ENCODE measurements at places on chromosomes 5 and 9.

- DNase-seq, result no peak
Measured at GRCh38 chr5:125719681-125720347, 703.4 kb upstream of the GRAMD2B start.

DNA sequence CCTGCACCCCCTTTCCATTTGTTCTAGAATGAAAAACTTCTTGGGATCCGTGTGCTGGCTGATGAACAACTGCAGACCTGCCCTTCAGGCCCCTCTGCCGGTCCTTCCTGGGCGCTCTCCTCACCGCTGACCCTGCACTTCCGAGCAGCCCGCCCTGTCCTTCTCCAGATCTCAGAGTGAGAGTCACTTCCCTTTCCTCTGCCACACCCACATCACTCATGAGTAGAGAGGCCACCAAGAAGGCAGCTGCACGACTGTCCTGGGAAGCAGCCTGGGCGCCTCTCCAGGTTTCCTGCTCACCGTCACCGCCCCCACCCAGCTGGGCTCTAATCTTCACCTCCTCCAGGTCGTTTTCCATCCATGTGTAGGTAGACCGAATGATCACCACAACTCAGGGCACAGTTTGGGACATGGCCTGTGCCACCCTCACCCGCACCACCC lies 35.0 kb upstream of the NSMF start:
- DNase-seq, result no peak

- DNase-seq, result no peak
Measured at GRCh38 chr9:107938801-107939386, 449.3 kb upstream of the KLF4 start.

GRCh38 chr9:4228606-4229005 lies 71.3 kb downstream of the GLIS3 start:
- DNase-seq, result peak; percentile 51

DNA sequence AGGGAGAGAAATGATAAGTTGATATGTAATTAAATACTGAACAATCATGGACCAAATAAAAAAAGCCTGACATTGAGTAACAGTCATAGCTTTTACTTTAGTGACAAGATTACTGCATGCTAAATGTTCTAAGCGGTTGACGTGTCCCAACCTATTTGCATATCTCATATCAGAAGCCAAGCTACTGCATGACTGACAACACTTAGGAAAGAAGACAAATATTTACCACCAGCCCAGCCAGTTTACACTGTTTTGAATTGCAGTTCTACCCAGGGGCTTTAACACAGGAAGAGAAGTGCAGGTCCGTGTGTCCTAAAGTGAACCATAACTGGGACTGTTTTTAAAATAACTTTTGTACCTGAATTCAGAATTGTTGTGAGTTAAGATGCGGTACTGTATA lies 219.9 kb downstream of the PRDM9 start:
- DNase-seq, result no peak

DNA sequence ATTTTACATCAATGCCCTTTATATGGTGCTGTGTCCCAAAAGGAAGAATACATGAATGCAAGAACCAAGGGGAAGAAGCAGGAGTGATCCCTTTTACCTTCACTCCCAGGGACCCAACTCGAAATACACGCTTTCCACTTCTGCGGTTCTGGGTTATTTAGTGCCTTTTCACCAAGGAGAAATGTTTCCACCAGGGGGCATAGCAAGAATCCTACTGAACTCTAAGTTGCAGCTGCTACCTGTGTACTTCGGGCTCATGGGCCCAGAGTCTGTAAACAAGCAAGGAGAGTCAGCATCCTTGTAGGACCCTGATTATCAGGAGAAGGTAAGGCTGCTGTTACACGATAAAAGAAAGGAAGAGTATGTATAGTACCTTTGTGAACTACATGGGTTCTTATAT lies 45.7 kb downstream of the DPYSL3 start:
- DNase-seq, result peak; percentile 38

DNA sequence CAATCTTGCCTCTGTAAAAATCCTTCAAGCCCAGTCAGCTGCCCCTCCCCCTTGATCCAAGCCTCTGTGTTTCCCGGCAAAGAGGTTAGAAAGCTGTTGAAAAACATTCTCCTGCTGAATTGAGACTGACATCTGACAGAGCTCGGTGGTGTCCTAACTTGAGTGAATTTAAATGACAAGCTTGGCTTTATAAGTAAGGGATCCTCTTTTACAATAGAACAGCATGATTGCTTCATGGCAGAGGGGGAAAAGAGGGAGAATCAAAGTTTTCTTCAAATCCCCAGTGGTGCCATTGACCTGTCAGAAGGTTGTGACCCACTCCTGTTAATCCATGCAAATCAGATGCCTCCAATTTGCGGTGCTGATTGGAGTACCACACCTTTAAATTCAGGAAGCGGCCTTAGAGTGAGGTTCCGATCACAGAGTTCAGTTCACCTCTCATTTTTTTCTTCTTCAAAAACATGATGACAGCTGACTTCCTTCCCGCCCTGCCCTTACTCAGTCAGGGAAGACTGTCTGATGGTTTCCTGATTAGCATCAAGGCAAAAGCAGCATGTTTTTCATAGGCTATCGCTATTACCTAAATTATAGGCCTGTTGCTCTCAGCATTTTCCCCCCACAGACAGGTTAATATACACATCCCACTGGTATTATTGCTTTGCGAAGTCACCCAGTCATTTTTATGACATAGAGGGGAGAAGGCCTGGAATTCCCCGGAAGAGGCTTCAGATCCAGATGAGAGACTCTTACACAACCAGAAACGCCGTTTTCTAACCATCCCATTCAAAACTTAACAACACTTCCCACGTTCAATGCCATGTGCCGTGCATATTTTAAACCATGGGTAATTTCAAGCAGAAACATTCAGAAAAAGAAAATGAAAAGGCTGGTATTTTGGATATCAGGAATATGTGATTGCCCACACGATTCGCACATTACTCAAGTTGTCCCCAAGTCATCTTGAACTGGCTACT lies 141.4 kb downstream of the EBF1 start:
- peak; percentile 79 for DNase-seq

- DNase-seq, result no peak
Measured at GRCh38 chr9:15433661-15434060, 11.0 kb downstream of the SNAPC3 start.

DNA sequence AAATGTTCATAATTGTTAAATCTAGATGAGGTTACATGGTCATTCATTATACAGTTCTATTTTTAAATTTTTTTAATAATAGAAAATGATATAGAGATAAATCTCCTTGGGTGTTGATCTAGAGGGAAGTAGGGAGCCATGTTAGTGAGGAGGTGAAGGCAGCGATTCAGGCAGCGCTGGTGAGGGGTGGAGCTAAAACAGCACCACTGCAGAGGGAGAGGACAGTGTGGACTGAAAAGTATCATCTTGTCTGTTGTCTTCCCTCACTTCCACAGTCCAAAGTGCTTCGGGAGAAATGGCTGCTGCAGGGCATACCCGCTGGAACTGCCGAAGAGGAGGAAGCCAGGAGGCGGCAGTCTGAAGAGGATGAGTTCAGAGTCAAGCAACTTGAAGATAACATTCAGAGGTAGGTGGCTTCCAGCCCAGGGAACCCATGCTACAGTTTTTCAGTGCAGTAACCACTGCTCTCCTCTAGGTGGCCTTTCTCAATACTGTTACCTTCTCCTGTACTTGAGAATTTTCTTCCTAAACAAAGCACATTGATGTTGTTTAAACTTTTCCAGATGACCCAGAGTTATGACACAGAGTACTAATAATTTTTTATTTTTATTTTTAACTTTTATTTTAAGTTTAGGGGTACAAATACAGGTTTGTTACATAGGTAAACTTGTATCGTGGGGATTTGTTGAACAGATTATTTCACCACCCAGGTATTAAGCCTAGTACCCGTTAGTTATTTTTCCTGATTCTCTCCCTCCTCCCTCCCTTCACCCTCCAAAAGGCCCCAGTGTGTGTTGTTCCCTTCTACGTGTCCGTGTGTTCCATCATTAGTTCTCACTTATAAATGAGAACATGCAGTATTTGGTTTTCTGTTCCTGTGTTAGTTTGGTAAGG lies 100.5 kb downstream of the PALM2AKAP2 start:
- peak; percentile 73 for DNase-seq

GRCh38 chr5:119828541-119828940 lies 199.2 kb downstream of the FAM170A start:
- DNase-seq, result no peak

DNA sequence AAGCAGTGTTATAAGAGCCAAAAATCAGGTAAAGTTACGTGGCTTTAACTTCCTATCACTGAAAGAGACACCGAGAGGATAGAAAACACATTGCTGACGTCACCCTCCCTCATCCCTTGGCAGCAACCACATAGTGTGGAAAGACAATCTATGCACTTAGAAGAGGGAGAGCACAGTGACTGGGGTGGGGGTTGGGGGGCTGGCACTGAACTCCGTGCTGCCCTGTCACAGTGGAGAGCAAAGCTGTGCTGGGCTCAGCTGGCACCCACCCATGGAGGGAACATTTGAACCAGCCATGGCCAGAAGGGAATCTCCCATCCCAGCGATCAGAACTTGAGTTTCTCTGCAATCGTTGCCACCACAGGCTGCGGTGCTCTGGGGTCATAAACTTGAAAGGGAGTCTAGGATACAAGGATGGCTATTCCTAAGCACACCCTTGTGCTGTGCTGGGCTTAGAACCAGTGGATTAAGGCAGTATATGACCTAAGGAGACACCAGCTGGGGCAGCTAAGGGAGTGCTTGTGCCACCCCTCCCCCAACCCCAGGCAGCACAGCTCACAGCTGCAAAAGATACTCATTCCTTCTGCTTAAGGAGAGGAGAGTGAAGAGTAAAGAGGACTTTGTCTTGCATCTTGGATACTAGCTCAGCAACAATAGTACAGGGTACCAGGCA lies 73.4 kb downstream of the KIAA0825 start:
- no peak for DNase-seq

DNA sequence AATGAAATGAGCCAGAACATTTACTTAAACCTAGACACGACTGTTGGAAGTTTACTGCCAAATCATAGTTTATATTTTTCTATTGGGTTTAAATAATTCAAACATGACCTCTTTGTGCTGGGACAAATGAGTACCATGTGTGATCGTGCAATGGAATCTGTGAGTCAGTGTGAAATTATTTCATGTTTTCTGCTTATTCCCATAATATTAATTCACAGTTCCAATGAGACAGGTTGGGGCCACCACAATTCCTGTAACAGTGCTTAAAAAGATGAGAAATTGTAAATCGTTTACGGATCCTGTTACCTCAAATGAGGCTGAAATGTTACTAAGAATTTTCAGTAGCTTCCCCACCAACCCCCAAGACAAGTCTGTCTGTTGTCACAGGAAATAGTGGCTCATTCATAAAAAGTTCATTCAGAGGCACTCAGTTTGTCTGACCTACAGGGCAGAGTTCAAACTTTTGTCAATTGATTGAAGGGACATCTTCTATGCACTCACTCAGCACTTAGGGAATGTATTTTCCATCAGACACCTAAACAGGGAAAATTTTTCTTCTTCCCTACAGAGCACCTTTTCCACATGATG lies 563.9 kb upstream of the ADAMTS16 start:
- no peak for DNase-seq

DNA sequence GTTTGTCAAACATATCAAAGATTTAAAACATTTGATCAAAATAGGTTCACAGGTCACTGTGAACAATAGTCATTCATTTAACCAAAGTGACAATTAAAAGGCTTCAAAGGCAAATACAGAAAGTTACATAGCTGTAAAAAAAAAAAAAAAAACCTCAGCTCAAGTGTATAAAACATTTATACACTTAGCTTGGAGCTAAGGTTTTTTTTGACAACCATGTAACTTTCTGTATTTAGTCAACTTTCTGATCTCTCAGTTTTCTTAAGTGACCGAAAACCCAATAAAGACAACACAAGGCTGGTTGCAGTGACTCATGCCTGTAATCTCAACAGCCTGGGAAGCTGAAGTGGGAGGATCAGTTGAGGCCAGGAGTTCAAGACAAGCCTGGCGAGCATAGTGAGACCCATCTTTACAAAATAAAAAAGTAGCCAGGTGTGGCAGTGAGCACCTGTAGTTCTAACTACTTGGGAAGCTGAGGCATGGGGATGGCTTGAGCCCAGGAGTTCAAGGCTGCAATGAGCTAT lies 16.4 kb upstream of the UBTD2 start:
- no peak for DNase-seq

GRCh38 chr9:1294641-1295258 lies 244.6 kb downstream of the DMRT2 start:
- no peak for DNase-seq

DNA sequence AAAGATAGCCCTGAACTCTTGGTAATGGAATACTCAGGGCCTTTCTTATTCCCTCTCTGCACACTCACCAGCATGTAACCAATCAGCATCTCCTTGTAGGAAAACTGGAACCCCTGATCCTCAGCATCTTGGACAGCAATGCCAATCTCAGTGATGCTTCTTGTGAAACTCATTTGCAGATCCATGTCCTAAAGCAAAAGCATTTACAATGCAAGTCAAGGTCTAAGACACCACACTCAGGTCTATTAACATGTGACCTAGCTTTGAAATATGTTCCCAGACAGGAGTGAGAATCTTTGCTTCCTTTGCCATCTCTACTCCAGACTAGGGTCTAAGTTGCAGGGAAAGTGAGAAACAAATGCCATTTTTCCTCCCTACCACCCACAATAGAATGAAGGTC lies 38.2 kb downstream of the MROH2B start:
- no peak for DNase-seq

- no peak for DNase-seq
Measured at GRCh38 chr5:159878988-159879471, 37.3 kb upstream of the ADRA1B start.

DNA sequence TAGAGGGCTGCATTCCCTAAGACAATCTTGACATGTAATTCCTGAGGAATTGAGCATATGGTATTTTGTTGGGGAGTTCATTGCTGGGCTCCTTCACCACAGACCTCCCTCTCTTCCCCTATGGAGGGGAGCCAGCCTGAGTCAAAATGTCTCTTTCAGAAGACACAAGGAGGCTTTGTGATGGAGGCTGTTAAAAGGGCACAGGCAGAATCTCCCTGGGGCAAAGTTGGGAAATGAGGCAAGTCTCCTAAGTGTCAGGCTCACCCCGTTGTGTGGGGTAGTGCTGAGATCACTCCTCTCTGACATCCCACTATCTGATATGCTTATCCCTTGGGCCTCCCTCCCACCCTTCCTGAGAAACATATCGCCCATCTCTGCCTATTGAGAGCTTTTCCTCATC lies 30.6 kb downstream of the GFRA3 start:
- DNase-seq, result no peak

DNA sequence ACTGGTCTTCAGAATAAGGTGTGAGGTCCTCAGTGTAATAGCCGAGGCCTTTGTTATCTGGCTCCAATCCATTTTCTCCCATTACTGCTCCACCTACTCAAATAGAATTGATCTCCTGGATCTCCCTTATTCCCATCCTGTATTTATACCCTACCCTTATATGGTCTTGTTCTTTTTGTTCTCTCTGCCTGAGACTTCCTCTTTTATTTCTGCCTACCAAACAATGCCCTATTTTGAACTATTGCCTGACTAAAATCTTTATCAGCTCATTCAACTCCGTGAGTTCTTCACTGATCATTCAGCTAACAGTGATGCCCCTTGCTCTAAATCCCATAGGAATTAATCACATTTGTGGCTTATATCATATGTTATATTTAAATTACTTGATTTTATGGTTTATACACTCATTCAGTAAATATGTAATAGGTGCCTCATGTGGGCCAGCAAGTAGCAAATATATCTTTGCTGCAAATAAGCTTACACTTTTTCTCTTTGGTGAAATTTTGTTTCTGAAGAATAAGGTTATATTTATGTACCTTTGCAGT lies 417.5 kb upstream of the MEF2C start:
- DNase-seq, result no peak

Measured in NAMALWA (cell line).